ENCODE measurements at places on chromosomes 6 and 20.

DNA sequence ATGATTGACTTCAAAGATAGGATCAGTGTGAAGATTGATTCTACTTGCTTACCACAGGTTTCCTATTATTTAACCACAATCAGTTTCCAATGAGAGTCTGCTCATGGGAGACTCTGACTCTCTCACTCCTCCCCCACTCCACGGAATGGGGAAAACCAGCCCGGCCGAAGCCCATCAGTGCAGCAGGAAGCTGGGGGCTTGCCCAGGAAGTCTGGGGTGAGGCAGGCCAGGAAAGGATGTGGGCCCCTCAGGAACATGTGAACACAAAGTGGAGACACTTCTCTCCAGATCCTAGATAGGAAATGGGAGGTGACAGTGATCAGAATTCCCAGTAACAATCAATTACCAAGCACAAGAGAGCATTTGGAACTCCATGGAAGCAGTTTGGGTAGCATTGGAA, 144.2 kb downstream of the TTLL2 start:
- DNase-seq, result no peak
- no peak overlapping the region for H3K4me3 ChIP-seq
- H3K27me3 ChIP-seq, result no peaks in the 10 kb centered on the region
- H3K4me1 ChIP-seq, result no peaks in the 10 kb centered on the region
- no peaks in the 10 kb centered on the region for H3K36me3 ChIP-seq
- no peak overlapping the region for H3K27ac ChIP-seq

DNA sequence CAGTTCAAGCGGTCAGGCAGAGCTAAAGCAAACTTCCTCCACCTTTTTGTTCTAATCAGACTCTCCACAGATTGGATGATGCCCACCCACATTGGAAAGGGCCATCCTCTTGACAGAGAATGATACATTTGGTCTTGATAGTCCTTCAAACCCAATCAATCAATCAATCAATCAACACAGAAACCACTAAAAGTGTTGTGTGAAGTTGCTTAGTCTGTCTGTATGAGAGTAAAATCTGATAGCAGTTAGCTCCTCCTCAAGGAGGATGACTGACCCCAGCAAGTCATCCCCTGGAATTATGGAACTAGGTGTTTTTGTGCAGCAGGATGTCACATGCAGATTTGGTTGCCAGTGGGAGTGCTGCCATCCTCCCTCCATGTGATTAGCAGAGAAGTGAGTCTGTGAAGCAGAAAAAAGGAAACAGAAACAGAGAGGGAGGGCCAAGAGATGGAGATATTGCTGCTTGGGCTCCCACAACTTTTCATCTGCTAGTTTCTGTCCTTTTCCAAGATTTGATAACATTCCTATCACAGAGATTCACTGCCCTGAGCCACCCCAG, 32.0 kb upstream of the SSTR4 start:
- no peaks in the 10 kb centered on the region for H3K36me3 ChIP-seq
- no peaks in the 10 kb centered on the region for H3K4me1 ChIP-seq
- no peak overlapping the region for H3K4me3 ChIP-seq

GRCh38 chr6:167550941-167551627, 226.2 kb downstream of the TTLL2 start:
- H3K27me3 ChIP-seq, result no peaks in the 10 kb centered on the region
- no peaks in the 10 kb centered on the region for H3K36me3 ChIP-seq
- H3K4me1 ChIP-seq, result no peaks in the 10 kb centered on the region
- no peak overlapping the region for H3K27ac ChIP-seq

- no peaks in the 10 kb centered on the region for H3K27me3 ChIP-seq
- DNase-seq, result no peak
- H3K4me3 ChIP-seq, result no peak overlapping the region
- H3K4me1 ChIP-seq, result no peaks in the 10 kb centered on the region
Measured at GRCh38 chr20:61405007-61405406, 152.9 kb downstream of the CDH4 start.

DNA sequence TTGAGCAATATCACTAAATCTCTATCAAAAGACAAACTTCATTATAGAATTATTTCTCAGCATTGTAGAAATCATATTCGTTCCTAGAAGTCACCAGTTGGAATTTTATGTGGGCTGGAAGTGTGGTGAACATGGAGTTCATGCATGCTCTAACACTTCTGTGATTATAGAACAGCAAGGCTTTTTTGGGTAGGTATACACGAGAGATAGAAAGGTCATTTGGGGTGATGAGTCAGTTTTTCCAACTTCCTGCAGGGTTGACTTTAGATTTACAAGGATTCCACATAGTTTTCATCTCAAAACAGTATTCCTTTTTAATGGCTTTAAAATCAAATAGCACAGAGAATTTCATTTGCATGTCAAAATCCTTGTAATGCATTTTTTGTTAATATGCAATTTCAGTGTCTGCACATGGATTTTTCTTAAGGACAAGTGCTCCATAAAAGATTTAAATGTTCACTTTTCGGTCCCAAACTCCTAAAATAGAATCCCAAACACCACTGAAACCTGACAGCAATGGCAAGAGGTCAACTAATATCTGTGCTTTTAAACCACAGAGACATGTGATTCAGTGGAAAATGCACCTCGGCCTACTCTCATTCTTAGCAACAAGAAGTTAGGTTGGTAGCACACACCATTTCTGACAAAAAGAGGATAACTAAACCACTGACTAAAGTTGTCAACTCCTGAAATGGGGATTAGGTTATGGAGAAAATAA, 211.0 kb downstream of the MOXD1 start:
- H3K4me3 ChIP-seq, result no peak overlapping the region
- no peaks in the 10 kb centered on the region for H3K36me3 ChIP-seq
- no peak for DNase-seq

- no peak for DNase-seq
- H3K27ac ChIP-seq, result no peak overlapping the region
- H3K36me3 ChIP-seq, result no peaks in the 10 kb centered on the region
- no peaks in the 10 kb centered on the region for H3K4me1 ChIP-seq
Measured at GRCh38 chr6:75484535-75484934, 9.1 kb downstream of the FILIP1 start.

GRCh38 chr6:44649365-44650025, 262.0 kb downstream of the CDC5L start:
- H3K36me3 ChIP-seq, result no peaks in the 10 kb centered on the region
- no peak overlapping the region for H3K27ac ChIP-seq
- no peaks in the 10 kb centered on the region for H3K4me1 ChIP-seq
- H3K4me3 ChIP-seq, result no peak overlapping the region
- H3K27me3 ChIP-seq, result no peaks in the 10 kb centered on the region
- DNase-seq, result no peak

DNA sequence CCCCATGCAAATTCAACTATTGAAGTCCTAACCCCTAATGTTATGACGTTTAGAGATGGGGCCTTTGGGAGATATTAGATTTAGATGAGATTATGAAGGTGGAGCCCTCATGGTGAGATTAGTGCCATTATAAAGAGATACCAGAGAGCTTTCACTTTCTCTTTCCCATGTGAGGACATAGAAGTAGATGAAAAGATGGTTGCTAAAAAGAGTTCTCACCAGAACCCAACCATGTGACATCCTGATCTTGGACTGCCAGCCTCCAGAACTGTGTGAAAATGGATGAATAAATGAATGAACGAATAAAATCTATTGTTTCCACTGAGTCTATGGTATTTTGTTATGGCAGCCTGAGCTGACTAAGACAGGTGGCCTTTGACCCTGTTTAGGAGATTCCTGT, 50.6 kb upstream of the FBXO30 start:
- H3K27ac ChIP-seq, result no peak overlapping the region
- H3K4me3 ChIP-seq, result no peak overlapping the region
- no peaks in the 10 kb centered on the region for H3K4me1 ChIP-seq
- no peak for DNase-seq

- no peaks in the 10 kb centered on the region for H3K36me3 ChIP-seq
- no peaks in the 10 kb centered on the region for H3K27me3 ChIP-seq
- H3K4me3 ChIP-seq, result no peak overlapping the region
- no peak overlapping the region for H3K27ac ChIP-seq
- H3K4me1 ChIP-seq, result no peaks in the 10 kb centered on the region
- DNase-seq, result no peak
Measured at GRCh38 chr6:96237638-96238347, 222.0 kb downstream of the FUT9 start.

GRCh38 chr6:156933201-156934068, 156.3 kb downstream of the ARID1B start:
- H3K36me3 ChIP-seq, result no peaks in the 10 kb centered on the region
- peak overlapping the region; percentile 39 for H3K27ac ChIP-seq
- DNase-seq, result no peak
- H3K4me1 ChIP-seq, result peaks cover 17% of the 10 kb centered on the region

- no peak overlapping the region for H3K4me3 ChIP-seq
- no peaks in the 10 kb centered on the region for H3K36me3 ChIP-seq
- no peaks in the 10 kb centered on the region for H3K4me1 ChIP-seq
- peak; percentile 35 for DNase-seq
- no peaks in the 10 kb centered on the region for H3K27me3 ChIP-seq
- no peak overlapping the region for H3K27ac ChIP-seq
Measured at GRCh38 chr20:25399037-25399430, 8.4 kb upstream of the ABHD12 start.

DNA sequence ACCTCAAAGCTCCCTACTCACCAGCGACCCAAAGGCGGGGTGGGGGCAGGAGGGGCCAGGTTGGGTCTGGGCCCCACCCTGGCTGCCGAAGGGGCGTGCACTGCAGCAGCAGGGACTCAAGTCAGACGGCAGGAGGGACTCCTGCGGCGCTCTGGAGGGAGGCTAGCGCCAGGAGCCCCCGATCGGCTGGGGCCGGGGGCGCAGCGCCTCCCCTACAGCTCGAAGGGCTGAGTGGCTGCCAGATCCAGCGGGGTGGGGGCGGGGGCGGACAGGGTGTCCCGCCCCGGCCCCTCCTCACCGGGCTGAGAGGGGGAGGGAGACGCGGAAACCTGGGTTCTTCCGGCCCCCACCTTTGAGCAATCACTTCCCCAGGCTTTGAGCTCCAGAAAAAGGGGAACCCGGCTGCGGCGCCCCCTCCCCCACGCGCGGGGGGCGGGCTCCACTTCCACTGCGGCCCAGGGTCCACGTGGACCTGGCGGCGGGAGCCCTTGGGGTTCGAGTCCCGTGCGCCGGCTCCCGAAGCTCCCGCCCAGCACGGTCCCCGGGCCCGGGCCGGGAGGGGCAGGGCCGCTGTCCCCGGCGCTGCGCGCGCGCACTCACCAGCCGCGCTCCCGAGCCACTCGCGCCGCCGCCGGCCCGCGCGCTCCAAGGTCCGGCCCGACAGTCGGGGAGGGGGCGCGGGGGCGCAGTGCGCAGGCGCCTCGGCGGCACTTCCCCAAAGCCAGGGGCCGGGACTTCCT, at the start of gene RGS19:
RGS19 (minus strand) TSS at position 246 of the 740 bp plus-strand sequence. CDS start 2,632 bp downstream, outside the sequence.
- peak within 1 kb of the TSS; percentile 90 for H3K27ac ChIP-seq
- peaks cover 13% of the 10 kb centered on the region for H3K4me1 ChIP-seq
- peaks cover 2% of the 10 kb centered on the region for H3K36me3 ChIP-seq
- peak; percentile 68 for DNase-seq
- no peaks in the 10 kb centered on the region for H3K27me3 ChIP-seq

GRCh38 chr6:20814494-20814893, 280.2 kb downstream of the CDKAL1 start:
- peaks cover 8% of the 10 kb centered on the region for H3K4me1 ChIP-seq
- no peaks in the 10 kb centered on the region for H3K36me3 ChIP-seq
- H3K27me3 ChIP-seq, result no peaks in the 10 kb centered on the region

- no peaks in the 10 kb centered on the region for H3K36me3 ChIP-seq
- no peaks in the 10 kb centered on the region for H3K27me3 ChIP-seq
- H3K27ac ChIP-seq, result no peak overlapping the region
- H3K4me3 ChIP-seq, result no peak overlapping the region
- DNase-seq, result no peak
Measured at GRCh38 chr6:40349123-40349900, 237.9 kb downstream of the LRFN2 start.

DNA sequence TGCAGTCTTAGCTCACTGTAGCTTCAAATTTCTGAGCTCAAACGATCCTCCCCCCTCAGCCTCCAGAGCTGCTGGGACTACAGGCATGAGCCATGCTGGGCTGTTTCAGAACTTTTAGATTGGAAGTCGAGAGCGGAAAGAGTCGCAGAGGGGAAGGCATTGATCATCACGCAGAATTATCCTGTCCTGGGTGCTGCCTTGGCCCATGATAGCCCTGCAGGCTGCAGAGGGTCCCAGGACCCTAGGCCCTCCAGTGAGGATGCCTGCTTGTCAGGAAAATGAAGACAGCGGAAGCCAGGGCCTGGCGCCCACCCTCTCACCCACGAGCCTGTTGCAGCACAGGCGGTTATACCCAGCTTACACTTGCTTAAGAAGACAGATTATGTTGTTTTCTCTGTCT, 9.1 kb downstream of the TMEM181 start:
- peaks cover 5% of the 10 kb centered on the region for H3K4me1 ChIP-seq
- no peak for DNase-seq
- no peaks in the 10 kb centered on the region for H3K27me3 ChIP-seq
- H3K36me3 ChIP-seq, result no peaks in the 10 kb centered on the region
- no peak overlapping the region for H3K27ac ChIP-seq

- no peak for DNase-seq
- no peaks in the 10 kb centered on the region for H3K36me3 ChIP-seq
- peaks cover 21% of the 10 kb centered on the region for H3K4me1 ChIP-seq
- H3K27ac ChIP-seq, result peak overlapping the region; percentile 59
Measured at GRCh38 chr6:136525586-136526195, 24.5 kb downstream of the MAP7 start.

DNA sequence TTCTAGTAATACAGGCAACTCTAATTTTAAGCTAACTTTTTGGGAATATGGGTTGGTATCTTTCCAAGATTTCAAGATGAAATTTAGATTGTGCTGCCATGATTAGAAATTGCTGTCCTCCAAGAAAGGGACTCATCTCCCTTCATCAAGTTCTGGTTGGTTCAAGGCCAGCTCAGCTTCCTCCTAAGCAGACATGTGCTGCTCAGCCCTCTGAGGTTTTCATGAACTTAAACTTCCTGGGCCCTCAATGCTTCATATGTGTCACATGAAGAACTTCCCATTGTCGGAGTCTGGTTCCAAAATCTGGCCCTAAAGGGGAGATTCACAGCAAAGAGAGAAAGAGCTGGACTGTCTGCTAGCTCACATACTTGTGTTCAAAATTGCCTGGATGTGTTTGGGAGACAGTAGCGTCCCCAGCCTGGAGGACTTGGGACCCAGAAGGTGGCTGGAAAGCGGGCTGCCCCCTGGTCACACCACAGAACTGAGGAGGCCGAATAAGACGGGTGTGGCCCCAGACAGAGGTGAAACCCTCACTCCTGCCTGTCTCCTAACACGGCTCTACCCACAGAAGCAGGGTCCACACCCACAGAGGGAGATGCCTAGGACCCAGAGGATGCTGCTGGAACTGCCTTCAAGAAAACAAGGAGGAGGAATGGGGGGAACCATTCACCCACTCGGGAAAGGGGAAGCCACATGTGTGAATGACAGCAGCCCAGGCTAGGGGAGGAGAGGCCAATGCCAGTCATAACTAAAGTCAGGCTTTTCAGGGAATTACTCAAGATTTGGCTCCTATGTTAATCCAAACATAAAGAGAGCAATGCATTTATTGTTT, 54.3 kb upstream of the GPR31 start:
- DNase-seq, result no peak
- H3K4me3 ChIP-seq, result no peak overlapping the region
- peaks cover 6% of the 10 kb centered on the region for H3K27me3 ChIP-seq

Measured in adrenal gland (tissue), 19 donors.